ENCODE measurements at places on chromosomes 12 and 14.

DNA sequence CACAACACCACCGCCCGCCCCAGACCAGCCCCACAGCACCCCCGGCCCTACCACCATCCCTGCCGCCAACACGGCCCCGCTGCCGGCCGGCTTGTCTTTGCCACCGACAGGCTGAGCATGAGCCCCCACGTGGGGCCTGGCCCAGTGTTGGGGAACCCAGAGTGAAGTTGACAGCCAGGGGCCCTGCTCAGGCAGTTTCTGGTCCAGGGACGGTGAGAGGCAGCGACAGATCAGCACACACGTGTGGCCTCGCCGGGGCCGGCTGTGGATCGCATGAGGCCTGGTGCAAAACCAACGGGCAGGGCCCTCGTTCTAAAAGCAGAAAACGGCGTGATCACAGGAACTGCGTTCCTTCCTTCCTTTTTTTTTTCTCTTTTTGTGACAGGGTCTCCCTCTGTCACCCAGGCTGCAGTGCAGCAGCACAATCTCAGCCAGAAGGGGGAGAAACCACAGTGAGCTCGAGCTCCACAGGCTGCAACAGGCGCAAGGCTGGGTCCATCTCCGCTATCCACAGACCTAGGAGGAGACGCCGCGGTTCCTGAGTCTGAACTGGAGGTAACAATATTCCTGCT, 50.5 kb upstream of the FBRSL1 start:
- DNase-seq: no peak

GRCh38 chr12:15963271-15963670, 52.1 kb downstream of the DERA start:
- DNase-seq: no peak

- no peak for DNase-seq
Measured at GRCh38 chr14:104749111-104749649, 3.8 kb upstream of the SIVA1 start.

- DNase-seq: no peak
Measured at GRCh38 chr12:78697817-78698415, 166.7 kb upstream of the SYT1 start.

DNA sequence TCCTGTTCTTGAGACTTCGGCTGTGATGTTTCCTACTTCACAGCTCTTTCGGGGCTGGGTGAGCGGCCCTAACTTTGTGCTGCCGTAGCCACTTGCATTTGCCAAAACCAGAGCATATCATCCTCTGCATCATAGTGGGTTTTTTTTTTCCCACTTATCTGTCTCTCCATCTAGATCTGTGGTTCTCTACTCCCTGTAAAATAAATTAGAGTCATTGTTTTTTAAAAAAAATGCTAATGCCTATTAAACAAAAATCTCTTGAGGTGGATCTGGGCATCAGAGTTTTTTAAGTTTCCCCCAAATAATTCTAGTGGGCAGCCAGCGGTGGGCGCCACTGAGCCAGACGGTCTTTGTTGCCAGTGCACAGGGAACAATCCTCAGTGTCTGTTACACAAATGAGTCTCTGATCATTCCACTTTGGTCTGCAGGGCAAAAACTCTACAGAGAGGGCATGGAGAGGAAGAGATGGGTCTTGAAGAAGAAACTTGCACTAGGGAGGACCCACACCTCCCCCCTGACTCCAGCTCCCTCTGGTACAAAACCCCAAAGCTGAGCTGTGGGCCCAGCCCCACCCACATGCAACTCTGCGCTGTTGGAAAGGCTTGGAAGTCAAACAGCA, 62.4 kb upstream of the BCL2L14 start:
- DNase-seq: no peak

DNA sequence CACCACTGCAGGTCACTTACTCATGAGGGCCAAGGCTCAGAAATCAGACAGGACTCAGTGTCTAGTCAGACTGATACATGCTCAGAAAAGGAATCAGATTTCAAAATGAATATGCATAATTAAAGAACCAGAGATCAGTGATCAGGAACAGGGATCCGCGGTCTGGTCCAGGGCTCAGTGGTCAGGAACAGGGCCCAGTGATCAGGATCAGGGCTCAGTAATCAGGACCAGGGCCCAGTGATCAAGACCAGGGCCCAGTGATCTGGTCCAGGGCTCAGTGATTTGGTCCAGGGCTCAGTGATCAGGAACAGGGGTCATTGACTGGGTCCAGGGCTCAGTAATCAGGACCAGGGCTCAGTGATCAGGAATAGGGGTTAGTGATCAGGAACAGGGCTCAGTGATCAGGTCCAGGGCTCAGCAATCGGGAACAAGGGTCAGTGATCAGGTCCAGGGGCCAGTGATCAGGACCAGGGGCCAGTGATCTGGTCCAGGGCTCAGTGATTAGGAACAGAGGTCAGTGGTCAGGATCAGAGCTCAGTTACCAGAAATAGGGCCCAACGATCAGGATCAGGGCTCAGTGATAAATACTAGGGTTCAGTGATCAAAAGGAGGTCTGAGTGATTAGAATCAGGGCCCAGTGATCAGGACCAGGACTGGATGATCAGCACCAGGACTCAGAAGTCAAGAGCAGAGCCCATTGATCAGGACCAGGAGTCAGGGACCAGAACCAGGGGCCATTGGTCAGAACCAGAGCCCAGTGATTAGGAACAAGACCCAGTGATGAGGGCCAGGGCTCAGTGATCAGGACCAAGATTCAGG, 175.3 kb downstream of the TMEM121 start:
- DNase-seq: no peak

GRCh38 chr14:53663709-53664108, 292.9 kb downstream of the BMP4 start:
- no peak for DNase-seq

GRCh38 chr14:60166142-60166541, 944 bp upstream of the DHRS7 start:
- no peak for DNase-seq

GRCh38 chr14:90510159-90510558, 113.3 kb downstream of the CALM1 start:
- DNase-seq: no peak

DNA sequence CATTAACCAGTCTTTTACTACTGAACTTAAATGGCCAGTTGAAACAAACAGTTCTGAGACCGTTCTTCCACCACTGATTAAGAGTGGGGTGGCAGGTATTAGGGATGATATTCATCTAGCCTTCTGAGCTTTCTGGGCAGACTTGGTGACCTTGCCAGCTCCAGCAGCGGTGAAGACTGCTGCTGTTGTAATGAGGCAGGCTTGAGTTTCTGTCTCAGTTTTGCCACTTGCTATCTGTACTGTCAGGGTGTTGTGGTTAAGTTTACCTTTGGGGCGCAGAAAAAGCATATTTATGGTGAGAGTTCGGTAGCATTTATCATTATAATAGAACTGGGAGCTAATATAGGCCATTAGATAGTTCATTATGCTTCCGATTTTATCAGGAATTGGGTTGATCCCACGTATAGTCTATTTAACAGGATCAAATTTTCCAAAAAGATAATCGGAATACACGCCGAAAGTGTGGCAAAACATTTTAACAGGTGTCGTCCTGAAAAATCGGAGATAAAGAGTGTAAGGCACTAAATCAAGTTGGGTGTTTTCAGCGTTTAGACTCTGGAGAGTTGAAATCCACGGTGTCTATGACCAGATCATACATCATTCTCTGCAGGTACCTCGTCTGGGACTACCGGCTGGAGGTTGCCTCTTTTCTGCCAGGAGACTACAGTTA, 688 bp upstream of the NECAP1 start:
- no peak for DNase-seq

GRCh38 chr12:65728848-65729793, 95.2 kb upstream of the HMGA2 start:
- DNase-seq: no peak

GRCh38 chr12:82857911-82858533, 171.3 kb downstream of the TMTC2 start:
- no peak for DNase-seq

All from AG04449 (cell line).